ENCODE measurements at places on chromosomes 12 and 14.

GRCh38 chr12:47249719-47250357 is 170.1 kb upstream of the AMIGO2 start:
- no peak for DNase-seq

GRCh38 chr12:115467531-115467930 is 783.6 kb upstream of the TBX3 start:
- no peak for DNase-seq

- DNase-seq, result no peak
These were observed 6.1 kb downstream of the FRMD6 start for GRCh38 chr14:51657762-51658161.

DNA sequence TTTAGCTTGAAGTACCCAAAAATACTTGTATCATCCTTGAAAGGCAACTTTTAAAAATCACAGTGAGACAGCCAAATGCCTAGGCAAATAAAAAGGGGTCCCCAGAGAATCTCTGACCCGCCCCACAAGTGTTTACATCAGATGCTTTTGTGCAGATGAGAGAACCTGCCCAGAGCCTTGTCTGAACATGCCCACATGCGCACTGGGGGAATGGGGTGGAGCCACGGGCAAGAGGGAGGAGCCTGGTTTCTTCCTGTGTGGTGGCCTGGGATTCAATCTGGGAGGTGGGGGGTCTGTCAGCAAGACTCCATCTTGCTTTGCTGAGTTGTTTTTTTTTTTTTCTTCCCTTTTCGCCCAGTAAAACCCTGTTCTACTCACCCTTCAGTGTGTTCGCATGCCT is 381.7 kb upstream of the CCDC196 start:
- DNase-seq, result no peak

GRCh38 chr12:53798575-53798974 is 46.8 kb upstream of the CISTR start:
- DNase-seq, result no peak

DNA sequence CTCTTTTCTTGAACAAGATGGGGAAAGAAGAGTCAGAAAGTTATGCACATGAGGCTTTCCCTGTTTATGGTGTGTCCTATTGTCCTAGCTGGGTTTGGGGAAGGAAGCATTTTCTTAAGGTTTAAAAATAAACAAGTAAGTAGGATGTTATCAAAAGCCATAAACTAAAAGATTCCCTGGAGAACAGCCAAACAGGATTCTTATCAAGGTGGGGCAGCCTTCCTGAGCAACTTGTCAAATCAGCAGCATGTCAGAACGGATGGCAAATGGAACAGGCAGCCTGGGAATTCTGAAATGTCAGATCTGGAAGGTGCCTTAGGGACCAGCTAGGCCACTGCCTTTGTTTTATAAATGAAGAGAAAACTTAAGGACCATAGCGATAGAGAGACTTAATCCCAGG is 152.2 kb upstream of the RGS6 start:
- no peak for DNase-seq

DNA sequence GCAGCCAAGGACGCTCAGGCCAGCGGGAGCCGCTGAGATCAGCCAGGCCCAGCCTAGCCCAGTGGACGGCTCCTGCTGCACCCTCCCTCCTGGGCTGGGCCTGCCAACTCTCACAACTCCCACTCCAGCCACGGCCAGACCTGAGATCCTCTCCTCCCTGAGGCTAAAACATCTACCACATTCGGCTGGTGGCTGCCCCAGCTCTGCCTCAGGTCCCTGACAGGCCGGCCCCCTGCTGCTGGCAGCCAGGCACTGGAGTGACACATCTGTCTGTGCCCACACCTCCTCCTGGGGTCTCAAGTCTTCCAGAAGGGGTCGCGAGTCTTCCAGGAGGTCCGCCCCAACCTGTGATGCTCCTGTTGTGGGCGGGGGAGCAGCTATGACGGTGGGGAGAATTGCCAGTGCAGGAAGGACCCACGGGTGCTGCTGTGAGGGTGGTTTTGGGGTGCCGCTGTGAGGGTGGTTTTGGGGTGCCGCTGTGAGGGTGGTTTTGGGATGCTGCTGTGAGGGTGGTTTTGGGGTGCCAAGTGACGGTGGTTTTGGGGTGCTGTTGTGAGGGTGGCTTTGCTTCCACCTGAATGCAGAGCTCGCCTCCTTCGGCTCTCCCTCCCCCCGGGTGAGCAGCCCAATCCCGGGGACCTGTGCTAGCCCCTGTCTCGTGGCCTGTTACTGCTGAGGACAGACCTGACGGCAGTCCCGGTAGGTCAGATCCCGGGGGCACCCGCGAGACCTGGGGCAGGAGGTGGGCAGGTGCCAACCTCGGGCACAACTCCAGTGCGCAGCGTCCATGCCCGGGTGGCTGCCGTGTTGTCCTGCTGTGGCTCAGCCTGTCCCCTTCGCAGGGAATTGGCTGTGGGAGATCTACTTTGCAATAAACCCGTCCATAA is 27.5 kb upstream of the C14orf180 start:
- no peak for DNase-seq

DNA sequence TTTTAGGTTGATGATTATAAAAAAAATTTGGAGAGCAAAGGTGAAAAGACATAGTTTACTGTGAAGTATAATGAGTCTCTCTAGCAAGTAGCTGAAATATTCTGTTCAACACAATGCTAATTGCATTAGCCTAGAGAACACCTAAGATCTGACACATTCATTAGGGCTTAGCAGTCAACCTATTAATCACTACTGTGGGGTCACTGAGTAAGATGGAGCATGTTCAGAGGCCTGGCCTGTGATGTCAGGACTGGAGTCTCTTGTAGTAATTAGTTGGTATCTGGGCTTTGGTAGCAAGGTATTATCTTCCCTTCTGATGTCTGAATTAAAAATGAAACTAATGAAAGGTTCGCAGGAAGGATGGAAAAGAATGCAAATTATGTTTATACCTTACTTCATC is 112.7 kb downstream of the SLC16A7 start:
- no peak for DNase-seq

DNA sequence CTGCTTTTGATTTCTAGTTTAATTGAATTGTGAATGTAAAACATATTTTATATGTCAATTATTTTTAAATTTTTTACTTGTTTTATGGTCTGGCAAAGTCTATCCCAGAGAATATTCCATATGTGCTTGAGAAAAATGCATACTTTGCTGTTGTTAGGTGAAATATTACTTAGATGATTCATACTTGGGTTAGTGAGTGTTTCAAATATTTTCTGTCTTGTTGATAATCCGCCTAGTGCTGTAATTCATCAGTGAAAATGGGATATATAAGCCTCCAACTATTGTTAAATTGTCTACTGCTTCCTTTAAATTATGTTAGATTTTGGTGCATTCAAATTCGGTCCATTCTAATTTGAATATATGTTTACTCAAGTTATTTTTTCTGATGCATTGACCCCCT is 395.5 kb downstream of the LRFN5 start:
- no peak for DNase-seq

- peak; percentile 46 for DNase-seq
These were observed 1.5 kb upstream of the TM7SF3 start for GRCh38 chr12:27015730-27016076.

DNA sequence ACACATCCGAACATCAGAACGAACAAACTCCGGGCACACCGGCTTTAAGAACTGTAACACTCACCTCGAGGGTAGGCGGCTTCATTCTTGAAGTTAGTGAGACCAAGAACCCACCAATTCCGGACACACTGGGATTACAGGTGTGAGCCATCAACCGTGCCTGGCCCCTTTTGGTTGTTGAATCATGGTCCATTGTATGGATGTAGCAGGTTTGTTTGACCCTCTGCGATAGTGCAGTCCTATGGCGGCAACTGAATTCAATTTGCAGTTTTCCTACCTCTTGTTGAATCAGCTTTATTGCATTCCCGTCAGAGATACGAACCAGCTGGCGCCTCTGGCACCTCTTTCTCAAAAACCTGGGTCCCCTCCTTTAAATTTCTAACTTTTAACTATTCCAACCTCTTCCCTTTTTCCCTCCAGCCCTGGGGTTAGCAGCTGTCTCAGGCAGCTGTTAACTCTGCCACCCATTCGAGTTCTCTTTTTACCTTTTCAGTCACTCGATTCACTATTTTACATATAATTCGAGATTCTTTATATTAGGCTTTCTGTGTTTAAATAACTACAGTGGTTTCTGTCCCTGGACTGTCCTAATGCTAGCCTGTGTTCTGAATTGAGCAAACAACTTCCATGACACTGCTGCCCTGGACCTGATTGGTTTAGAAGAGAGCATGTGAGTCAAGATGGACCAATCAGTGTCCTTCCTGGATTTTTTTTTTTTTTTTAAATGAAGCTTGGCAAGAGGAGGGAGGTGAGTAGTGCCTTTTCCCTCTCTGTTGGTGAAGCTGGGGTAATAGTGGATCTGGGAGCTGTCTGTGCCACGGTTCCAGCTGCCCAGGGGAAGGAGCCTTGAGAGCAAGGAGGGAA is 261.5 kb downstream of the PCNX1 start:
- DNase-seq, result no peak

DNA sequence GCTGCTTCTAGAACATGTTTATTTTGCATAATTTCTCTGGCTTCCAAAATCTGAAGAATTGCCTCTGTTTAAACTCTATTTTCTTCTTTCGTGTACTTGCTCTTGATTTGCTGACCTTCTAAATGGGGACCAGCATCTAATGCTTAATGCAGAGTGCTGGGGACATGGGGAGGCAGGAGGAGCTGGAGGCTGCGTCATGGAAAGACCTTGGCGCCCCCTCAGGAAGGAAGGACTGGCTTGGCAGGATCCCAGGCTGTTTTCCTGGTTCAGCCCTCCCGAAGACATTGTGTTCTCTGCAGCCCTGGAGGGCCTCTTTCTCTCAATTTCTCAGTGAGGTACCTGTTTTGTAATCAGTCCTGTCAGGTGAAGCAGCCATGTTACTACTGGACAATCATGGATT is 5.5 kb downstream of the PRKCH start:
- DNase-seq, result no peak

DNA sequence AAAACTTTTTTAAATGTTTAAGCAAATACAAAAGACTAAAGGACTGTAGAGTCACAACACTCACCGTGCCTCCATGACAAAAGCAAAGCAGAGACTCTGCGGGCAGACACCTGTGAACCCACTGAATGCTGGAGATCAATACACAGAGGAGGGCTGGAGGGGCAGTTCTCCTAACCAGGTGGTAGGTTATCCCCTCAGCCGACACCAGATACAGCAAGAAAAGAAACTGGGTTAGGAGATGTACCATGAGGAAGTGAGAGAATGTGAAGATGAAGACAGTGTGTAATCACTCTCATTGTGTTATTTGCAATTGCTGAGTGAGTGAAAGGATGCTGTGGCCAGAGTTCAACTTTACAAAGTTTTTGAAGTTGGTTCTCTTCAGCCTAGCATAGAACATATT is 480.3 kb downstream of the BCL11B start:
- no peak for DNase-seq

DNA sequence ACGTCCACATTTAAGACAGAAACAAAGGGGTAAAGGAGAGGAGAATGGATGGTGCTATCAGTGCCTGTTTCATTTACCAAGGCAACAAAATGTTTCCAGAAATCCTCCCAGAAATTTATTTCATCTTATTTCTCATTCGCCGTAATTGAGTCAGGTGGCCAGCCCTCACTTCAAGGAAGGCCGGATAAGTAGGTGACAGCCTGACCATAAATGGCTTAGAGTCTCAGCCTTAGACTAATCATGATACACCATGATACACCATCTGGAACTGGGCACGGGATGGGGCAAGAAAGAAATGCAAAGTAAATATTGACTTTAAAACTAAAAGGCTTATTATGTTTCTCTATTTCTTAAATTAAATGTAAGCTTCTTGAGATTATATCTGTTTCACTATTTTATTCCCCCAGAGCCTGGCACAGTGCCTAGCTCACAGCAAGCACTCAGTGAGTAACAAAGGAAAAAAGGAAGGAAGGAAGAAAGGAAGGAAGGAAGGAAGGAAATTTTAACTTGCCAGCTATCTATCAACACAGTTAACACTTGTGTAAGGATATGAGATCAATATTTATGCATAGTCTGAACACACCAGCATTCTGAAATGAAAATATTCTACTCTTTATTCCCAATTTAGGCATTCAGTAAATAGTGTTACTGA is 106.1 kb upstream of the FSCB start:
- DNase-seq, result no peak

GRCh38 chr14:24677956-24678355 is 44.0 kb upstream of the GZMB start:
- no peak for DNase-seq

DNA sequence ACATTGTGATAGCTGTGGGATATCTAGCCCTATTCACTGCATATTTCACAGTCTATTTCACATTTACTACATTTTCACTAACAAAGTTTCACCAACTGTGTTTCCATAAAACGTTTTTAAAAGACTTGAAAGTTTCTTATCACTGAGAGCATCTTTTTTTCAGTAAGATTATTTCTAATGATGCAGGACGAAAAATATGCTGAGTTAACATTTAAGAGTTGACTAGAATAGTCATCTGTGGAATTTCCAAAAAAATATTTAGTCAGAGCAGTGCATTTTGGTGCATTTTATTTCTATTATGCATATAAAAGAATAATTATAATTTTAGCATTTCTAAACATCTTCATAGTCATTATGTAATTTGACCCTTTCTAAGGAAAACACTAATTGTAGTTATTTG is 143.8 kb upstream of the CLEC14A start:
- DNase-seq, result no peak

DNA sequence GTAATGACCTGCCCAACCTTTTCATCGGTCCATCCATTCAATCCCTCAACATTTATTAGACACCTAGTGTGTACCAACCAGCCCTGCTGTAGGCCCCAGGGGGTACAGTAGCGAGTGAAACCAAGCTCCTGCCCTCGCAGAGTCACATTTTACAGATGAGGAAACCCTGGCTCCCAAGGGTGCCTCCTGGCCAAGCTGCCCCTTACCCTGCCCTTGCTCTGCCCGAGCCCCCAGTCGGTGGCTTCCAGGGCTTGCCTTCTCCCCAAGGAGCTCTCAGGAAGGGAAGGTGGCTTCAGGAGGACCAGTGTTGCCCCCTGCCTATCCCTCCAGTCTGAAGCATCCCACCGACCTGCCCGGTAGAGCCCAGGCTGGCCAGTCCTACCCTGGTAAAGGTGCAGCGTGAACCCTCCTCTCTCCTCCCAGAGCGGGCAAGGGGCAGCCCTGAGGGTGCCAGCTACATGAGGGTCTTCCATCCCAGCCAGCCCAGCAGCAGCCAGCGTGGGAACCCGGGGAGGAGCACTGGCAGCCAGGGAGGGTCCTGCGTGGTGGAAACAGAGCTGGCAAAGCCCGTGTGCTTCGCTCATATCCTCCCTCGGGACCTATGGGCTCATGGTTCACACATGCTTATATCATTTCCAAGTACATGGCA is 670 bp upstream of the BEGAIN start:
- DNase-seq, result no peak

DNA sequence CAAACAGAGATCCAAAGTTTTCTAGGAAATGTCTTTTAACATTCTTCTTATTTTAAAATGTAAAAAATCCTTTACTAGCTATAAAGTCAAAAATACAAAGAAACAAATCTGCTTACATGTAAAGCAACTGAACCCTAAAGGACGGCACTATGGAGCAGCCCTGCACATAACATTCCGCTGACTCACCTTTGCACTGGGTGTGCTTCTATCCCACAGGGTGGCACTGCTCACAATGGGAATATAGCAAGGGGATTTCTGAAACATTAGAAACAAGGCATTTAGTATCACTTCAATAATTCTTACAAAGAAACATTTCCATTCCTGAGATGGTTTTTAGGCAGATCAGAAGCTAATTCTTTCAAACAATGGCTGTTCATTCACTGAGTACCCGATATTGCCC is 94.3 kb downstream of the C12orf42 start:
- no peak for DNase-seq

- DNase-seq, result no peak
These were observed 55.7 kb downstream of the ITPK1 start for GRCh38 chr14:93059917-93060545.

All from CD4-positive, alpha-beta T cell treated with Interleukin-6 at 100 ng/mL for 8 hours (primary cell).